ENCODE measurements at places on chromosomes 3 and 15. TPM values are rescaled to one million over a fixed set of nuclear protein-coding genes. Genes with fewer than 3 reads are reported as not detected.

TEX9 gene
- total RNA-seq = under 0.01 TPM

ROBO1 gene
- 1.1 TPM for total RNA-seq

BOC gene
- total RNA-seq = not detected

CHRNB4 gene
- not detected for total RNA-seq

PSMA4 gene
- 180 TPM for total RNA-seq

SLITRK3 gene
- not detected for total RNA-seq

USP13 gene
- 37.5 TPM for total RNA-seq

DNAJA4 gene
- 1.6 TPM for total RNA-seq

SH3GL3 gene
- under 0.01 TPM for total RNA-seq

CTXN2 gene
- total RNA-seq = not detected

A4GNT gene
- not detected for total RNA-seq

OCA2 gene
- total RNA-seq = not detected

TNFAIP8L3 gene
- 112 TPM for total RNA-seq

ARPP21 gene
- not detected for total RNA-seq

RPP25 gene
- 26.0 TPM for total RNA-seq

CRYGS gene
- 1.2 TPM for total RNA-seq

CNOT10 gene
- 18.7 TPM for total RNA-seq

RBMS3 gene
- 24.2 TPM for total RNA-seq

AHSG gene
- not detected for total RNA-seq

MAP6D1 gene
- total RNA-seq = 1.7 TPM

IQCF5 gene
- not detected for total RNA-seq

ANKDD1A gene
- 3.7 TPM for total RNA-seq

FGF12 gene
- total RNA-seq = 1.6 TPM

NME9 gene
- total RNA-seq = 0.22 TPM

GPR15 gene
- not detected for total RNA-seq

ITIH4 gene
- total RNA-seq = 0.40 TPM

POPDC2 gene
- total RNA-seq = 0.40 TPM

STRIT1 gene
- total RNA-seq = not detected

RUBCN gene
- 6.7 TPM for total RNA-seq

EPHA3 gene
- not detected for total RNA-seq

ST8SIA2 gene
- total RNA-seq = 0.20 TPM

FSIP1 gene
- 0.44 TPM for total RNA-seq

NAA50 gene
- total RNA-seq = 140 TPM

SI gene
- total RNA-seq = not detected

MLF1 gene
- 4.8 TPM for total RNA-seq

BFSP2 gene
- total RNA-seq = not detected

BCHE gene
- total RNA-seq = 36.5 TPM

FBXL2 gene
- total RNA-seq = 8.9 TPM
